ENCODE measurements at places on chromosomes 16 and 17.

- no peak for DNase-seq
These were observed 512.4 kb downstream of the CDH13 start for GRCh38 chr16:83138976-83139690.

DNA sequence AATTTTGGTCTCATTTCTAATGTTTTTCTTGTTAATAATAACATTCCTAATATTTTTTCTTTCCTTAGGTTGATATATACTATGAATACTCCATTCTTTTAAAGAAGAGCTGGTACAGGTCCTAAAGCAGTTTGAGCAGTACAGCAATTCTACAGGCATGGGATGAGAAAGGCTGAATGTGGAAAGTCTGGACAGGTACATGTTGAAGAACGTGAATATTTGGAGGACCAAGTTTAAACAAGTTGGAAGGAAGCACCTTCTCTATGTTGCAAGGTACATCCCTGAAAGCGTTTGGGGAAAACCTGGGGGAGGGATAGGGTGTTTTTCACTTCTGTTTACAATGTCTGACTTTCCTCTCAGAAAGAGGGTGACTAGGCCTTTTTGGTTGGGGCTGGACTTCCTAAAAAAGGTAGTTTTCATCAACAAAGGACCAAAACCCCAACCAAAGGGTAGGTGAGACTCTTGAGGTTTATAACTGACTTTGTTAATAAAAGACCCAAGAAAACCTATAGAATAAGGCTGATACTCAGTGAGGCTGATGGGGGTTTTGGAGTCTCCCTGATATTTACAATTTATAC is 95.9 kb upstream of the AXIN2 start:
- DNase-seq, result no peak

DNA sequence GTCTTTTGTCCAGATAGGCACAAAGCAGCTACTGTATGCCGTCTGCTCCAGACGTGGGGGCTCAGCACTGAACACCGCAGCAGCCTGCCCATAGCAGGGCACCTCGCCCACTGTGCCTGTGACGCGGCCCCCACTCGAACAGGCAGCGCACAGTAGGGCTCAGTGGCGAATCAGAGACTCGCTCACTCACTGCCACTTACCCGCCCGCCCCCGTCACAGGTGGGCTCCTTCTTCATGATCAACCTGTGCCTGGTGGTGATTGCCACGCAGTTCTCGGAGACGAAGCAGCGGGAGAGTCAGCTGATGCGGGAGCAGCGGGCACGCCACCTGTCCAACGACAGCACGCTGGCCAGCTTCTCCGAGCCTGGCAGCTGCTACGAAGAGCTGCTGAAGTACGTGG is 23.6 kb downstream of the TPSG1 start:
- DNase-seq, result no peak

DNA sequence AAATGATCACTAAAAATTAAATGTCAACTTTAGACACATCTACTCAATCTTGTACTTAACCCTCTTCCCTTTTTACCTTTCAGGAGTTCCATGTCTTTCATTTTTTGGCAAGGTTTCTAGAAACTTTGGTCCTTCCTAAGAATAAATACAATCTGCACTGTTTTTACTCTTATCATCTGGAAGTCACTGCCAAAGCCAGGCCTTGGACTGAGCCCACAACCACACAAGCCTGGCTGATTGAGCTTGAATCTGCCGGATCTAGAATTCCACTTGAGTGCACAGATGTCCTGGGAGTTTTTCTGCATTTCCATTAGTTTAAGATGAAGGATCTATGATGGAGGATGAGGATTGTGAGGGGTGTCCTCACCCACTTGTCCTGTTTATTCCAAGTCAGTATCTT is 126.1 kb downstream of the VPS53 start:
- no peak for DNase-seq

GRCh38 chr17:29557739-29558116 is 9.1 kb downstream of the ABHD15 start:
- DNase-seq, result no peak
